ENCODE measurements at places on chromosomes 5 and 9.

GRCh38 chr5:115231598-115231997 lies 31.1 kb downstream of the PGGT1B start:
- H3K27me3 ChIP-seq, result no peaks in the 10 kb centered on the region
- H3K36me3 ChIP-seq, result peaks cover 34% of the 10 kb centered on the region
- no peak overlapping the region for H3K4me3 ChIP-seq
- DNase-seq, result no peak
- no peaks in the 10 kb centered on the region for H3K4me1 ChIP-seq
- H3K27ac ChIP-seq, result no peak overlapping the region

- H3K4me3 ChIP-seq, result no peak overlapping the region
- no peaks in the 10 kb centered on the region for H3K27me3 ChIP-seq
- H3K27ac ChIP-seq, result no peak overlapping the region
- H3K36me3 ChIP-seq, result no peaks in the 10 kb centered on the region
- DNase-seq, result no peak
Observed at GRCh38 chr5:15768936-15769335, 269.0 kb downstream of the FBXL7 start.

GRCh38 chr9:133169102-133169501 lies 5.4 kb upstream of the GBGT1 start:
- no peak overlapping the region for H3K4me3 ChIP-seq
- peaks cover 18% of the 10 kb centered on the region for H3K27me3 ChIP-seq
- no peak for DNase-seq

GRCh38 chr5:55356896-55357295 lies 49.1 kb downstream of the MTREX start:
- H3K27me3 ChIP-seq, result no peaks in the 10 kb centered on the region
- peaks cover 37% of the 10 kb centered on the region for H3K36me3 ChIP-seq
- H3K27ac ChIP-seq, result no peak overlapping the region
- H3K4me1 ChIP-seq, result no peaks in the 10 kb centered on the region

DNA sequence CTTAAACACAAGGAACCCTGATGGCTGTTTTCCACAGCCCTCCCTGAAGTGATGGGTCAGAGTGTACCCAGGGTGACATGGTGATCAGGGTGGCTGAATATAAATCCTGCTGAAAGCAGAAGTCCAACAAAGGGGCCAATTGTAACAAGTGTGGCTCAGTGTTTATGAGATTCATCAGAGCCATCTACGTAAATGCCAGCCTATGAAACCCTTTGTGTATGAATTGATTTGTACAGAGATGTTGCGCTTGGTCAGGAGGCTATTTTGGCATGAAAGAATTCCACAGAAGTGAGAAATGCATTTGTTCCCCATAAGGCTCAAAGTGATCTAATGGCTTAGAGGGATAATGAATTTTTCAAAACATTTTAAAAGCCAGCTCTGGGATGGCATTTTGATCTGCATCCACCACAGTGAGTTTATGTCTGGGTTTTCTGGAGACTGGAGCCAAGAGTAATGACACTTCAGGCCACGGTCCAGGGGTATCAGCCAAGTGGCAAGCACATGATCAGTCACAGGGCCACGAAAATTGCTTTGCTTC lies 12.4 kb downstream of the PRUNE2 start:
- H3K27me3 ChIP-seq, result peaks cover 22% of the 10 kb centered on the region
- no peaks in the 10 kb centered on the region for H3K4me1 ChIP-seq
- no peak overlapping the region for H3K4me3 ChIP-seq
- H3K36me3 ChIP-seq, result no peaks in the 10 kb centered on the region
- no peak for DNase-seq
- no peak overlapping the region for H3K27ac ChIP-seq

- H3K4me3 ChIP-seq, result no peak overlapping the region
- no peak overlapping the region for H3K27ac ChIP-seq
- H3K36me3 ChIP-seq, result no peaks in the 10 kb centered on the region
- peaks cover 5% of the 10 kb centered on the region for H3K27me3 ChIP-seq
Observed at GRCh38 chr5:97133101-97133500, 9.3 kb downstream of the LIX1 start.

DNA sequence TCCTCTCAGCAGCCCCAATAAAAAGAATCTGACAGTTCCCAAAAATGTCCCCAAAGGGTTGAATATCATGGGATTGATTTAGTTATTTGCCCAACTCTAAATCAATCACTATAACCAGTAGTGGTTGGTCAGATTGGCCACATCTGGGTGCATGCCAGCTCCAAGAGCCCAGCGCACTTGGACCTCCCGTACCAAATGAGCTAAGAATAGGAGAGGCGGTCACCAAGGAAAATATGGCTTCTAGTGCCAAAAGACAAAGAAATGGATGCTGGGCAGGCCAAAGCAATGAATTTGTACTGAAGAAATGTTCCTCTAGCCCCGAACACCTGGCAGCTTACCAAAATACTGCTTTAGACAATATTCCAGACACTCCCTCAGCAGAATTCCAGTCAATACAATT lies 80.3 kb downstream of the RCL1 start:
- no peak overlapping the region for H3K4me3 ChIP-seq
- no peak overlapping the region for H3K27ac ChIP-seq
- DNase-seq, result no peak
- no peaks in the 10 kb centered on the region for H3K4me1 ChIP-seq

DNA sequence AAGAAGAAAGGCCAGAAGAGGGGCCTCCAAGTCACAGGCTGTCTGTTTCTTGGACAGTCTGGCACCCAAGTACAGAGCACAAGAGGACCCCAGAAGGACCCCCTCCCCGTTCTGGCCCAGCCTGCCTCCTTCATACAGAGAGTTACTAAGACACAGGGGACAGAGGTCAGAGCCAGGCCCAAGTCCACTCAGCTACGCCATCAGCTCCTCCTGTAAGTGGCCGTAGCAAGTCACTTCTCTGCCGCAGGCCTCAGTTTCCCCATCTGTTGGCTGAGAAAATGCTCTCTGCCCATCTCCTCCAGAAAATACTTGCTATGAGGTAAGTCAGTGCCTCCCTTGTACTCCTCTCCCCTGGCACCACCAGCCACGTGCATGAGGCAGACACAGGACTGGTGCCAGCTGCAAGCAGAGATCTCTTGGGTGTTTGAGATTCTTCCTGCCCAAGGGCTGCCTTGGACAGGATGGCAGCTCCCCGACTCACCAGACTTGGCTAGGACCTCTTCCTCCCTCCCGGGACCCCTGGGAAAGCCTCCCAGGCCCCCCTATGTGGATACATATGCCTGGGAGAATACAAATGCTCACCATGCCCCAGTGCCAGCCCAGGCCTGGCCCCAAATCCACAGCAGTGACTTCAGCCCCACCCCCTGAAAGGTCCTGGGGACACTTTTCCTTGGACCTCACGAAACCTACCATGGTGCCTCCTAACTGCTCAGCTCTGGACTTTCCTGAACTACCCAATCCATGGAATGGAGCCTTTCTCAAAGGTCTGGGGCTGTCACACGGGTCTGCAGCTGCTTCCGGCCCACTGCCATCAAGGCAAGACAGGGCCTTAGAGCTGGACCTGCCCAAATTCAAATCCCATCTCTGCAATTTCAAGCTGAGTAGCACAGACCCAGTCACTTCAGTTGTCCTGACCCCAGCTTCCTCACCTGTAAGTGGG lies 5.1 kb downstream of the EEIG1 start:
- H3K4me3 ChIP-seq, result peak overlapping the region; percentile 10
- DNase-seq, result no peak
- peaks cover 1% of the 10 kb centered on the region for H3K36me3 ChIP-seq
- H3K27me3 ChIP-seq, result no peaks in the 10 kb centered on the region

DNA sequence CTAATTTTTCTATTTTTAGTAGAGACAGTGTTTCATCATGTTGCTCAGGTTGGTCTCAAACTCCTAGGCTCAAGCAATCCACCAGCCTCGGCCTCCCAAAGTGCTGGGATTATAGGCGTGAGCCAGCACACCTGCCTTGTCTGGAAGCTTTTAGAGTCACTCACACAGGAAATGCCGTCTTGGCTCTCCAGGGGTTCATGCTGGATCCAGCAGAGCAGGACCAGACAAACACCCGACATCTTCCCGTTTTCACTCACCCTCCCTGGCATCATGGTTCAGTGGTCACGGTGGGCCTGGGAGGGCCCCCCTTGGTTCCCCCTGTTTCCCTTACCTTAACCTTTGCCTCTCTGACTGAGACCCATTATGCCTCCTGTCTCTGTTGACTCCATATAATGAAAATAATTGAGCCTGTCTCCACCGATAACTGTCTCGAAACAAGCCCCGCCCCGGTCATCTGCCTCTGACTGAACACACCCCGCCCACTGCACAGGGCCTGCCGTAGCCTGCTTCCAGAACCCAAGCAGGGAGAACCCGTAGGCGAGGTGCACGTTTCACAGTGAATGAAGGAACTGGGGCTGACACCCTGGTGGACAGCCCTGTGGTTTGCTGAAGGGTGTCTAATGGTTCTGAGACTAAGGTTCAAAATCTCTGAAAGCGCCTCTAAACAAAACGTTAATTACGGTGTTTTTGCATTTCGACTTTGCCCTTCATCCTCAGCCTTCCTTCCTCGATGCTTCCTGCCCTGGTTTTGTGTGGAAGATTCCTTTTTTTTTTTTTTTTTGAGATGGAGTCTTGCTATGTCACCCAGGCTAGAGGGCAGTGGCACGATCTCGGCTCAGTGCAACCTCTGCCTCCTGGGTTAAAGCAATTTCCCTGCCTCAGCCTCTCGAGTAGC lies 39.7 kb upstream of the SPRY4 start:
- peak overlapping the region; percentile 59 for H3K27ac ChIP-seq
- no peak for DNase-seq
- H3K36me3 ChIP-seq, result no peaks in the 10 kb centered on the region
- H3K27me3 ChIP-seq, result no peaks in the 10 kb centered on the region
- H3K4me1 ChIP-seq, result peaks cover 37% of the 10 kb centered on the region

DNA sequence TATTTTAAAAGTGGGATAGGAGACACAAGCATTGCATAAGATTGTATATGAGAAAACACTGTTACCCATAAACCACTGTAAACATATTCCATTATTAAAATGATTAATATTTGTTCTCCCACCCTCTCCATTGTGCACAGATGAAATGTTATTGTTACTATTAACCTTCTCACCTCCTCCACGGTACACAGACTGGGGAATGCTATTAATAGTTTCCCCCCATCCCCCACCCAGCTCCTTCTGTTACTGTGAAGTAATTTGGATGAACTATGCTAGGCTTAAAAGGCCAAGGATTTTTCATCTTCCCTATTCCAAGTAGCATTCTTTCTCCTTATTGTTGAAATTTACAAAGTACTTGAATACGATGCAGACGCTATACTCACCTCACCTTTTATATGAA lies 91.4 kb downstream of the JAKMIP2 start:
- H3K27ac ChIP-seq, result no peak overlapping the region
- H3K4me1 ChIP-seq, result peaks cover 11% of the 10 kb centered on the region
- no peak for DNase-seq
- no peaks in the 10 kb centered on the region for H3K27me3 ChIP-seq
- no peaks in the 10 kb centered on the region for H3K36me3 ChIP-seq

DNA sequence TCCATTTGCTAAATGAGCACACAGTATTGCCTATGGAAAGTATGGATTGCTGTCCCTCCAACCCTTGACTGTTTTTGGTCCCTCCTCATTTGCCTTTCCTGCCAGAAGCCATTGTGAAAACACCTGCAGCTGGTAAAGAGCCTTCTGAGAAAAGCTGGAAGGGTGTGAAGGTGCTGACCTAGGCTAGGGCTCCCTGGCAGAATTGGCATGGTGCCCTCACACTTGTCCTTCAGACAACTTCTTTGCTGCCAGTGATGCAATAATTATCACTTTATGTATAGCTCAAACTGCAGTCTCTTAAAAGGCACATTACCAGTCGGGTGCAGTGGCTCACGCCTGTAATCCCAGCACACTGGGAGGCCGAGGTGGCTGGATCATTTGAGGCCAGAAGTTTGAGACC lies 4.2 kb downstream of the TXNDC15 start:
- H3K36me3 ChIP-seq, result peaks cover 7% of the 10 kb centered on the region
- H3K27ac ChIP-seq, result no peak overlapping the region
- peak; percentile 46 for DNase-seq

DNA sequence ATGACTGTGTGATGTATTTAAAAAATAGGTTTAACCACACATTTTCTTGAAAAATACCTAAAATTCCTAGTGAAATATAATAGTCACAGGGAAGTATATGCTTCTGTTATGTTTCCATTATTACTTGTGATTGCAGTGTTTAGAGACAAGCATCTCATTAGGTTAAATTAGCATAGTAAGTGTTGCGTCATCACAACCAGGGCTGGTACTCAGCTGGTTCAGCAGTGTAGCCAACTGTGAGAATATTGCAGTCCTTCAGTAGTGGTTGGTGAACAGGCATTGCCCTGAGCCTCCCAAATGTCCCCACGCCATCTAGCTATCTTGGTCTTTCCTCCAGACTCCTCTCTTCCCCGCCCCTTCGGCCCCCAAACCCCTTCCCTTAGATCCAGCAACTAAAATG lies 261.7 kb downstream of the ARHGEF28 start:
- H3K4me1 ChIP-seq, result peaks cover 9% of the 10 kb centered on the region
- no peaks in the 10 kb centered on the region for H3K27me3 ChIP-seq
- DNase-seq, result no peak
- H3K4me3 ChIP-seq, result no peak overlapping the region

GRCh38 chr9:124869986-124870560 lies 8.1 kb downstream of the ARPC5L start:
- no peaks in the 10 kb centered on the region for H3K27me3 ChIP-seq
- no peak for DNase-seq
- peak overlapping the region; percentile 91 for H3K4me3 ChIP-seq
- peak overlapping the region; percentile 77 for H3K27ac ChIP-seq
- H3K4me1 ChIP-seq, result peaks cover 30% of the 10 kb centered on the region
- peaks cover 5% of the 10 kb centered on the region for H3K36me3 ChIP-seq

DNA sequence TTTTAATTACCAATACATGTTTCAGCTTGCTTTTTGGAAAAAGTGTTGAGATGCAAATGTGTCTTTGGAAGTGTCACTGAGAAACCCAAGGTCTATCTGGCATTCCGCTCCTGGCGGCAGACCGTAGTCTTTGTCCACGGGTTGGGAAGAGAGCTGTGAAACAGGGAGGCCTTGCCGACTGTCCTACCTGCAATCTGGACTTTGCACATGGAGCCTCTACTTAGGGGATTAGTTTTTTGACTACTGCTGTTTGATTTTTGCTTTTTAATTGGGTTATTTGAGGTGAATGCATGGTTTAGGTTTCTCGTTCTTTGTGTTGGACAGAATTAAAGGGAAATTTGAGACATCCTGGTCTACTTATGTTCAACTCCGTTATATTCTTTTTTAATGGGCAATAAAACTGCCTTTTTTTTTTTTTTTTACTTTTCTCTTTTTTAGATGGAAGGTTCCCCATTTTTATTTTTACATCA lies 25.7 kb downstream of the TRIO start:
- H3K27me3 ChIP-seq, result no peaks in the 10 kb centered on the region
- peaks cover 83% of the 10 kb centered on the region for H3K4me1 ChIP-seq
- H3K36me3 ChIP-seq, result peaks cover 7% of the 10 kb centered on the region
- H3K27ac ChIP-seq, result peak overlapping the region; percentile 56
- DNase-seq, result no peak
- H3K4me3 ChIP-seq, result no peak overlapping the region
